Right atrium auricular region (tissue), 2 donors: ENCODE measurements at places on chromosomes 16 and 17. TPM values are rescaled to one million over a fixed set of nuclear protein-coding genes. Genes with fewer than 3 reads are reported as not detected.

- no peak for DNase-seq
- H3K27ac ChIP-seq = no peak overlapping the region
Measured at GRCh38 chr16:62077998-62078397, 41.8 kb upstream of the CDH8 start.

GRCh38 chr16:46970089-46970488 lies 3.4 kb downstream of the DNAJA2 start:
- peaks cover 39% of the 10 kb centered on the region for H3K36me3 ChIP-seq
- H3K4me1 ChIP-seq = no peaks in the 10 kb centered on the region
- no peak overlapping the region for H3K27ac ChIP-seq
- H3K27me3 ChIP-seq = no peaks in the 10 kb centered on the region
- H3K4me3 ChIP-seq = no peak overlapping the region
- no peak for DNase-seq

The IL21R gene
- 0.07 TPM for total RNA-seq

DNA sequence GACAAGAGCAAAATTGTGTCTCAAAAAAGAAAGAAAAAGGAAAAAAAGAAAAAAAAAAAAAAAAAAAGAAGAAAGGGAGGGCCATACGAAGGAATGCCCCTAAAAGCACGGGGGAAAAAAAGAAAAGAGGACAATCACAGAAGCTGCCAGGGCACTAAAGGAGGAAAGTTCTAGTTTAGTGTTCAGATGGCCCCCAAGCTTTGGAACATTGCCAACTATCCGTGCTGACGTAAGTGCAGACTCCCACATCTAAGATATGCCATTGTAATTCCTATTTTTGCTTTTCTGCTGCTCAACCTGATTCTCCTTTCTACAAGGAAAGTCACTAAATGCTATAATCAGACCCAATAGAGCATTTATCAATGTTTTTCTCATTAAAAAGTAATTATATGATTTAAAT lies 842.1 kb downstream of the KCNJ2 start:
- no peaks in the 10 kb centered on the region for H3K36me3 ChIP-seq
- DNase-seq = no peak
- H3K27me3 ChIP-seq = no peaks in the 10 kb centered on the region
- H3K4me1 ChIP-seq = no peaks in the 10 kb centered on the region

DNA sequence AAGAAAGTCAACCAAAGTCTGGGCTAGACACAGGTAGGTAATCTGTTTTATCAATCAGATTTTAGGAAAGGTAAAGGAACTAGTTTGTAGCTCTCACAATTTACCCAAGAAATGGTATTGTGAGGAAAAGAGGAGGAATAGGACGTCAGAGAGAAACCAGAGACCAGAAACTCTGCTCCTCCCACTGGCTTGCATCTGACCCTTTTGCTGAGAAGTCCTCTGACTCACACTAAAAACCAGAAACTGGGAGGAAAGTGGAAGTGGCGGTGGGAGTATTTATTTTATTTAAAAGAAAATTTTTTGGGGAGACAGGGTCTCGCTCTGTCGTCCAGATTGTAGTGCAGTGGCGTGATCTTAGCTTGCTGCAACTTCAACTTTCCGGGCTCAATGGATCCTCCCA lies 38.0 kb upstream of the MNT start:
- no peaks in the 10 kb centered on the region for H3K4me1 ChIP-seq
- no peak for DNase-seq
- H3K27ac ChIP-seq = no peak overlapping the region
- H3K4me3 ChIP-seq = no peak overlapping the region

- H3K36me3 ChIP-seq = no peaks in the 10 kb centered on the region
- no peaks in the 10 kb centered on the region for H3K4me1 ChIP-seq
- no peaks in the 10 kb centered on the region for H3K27me3 ChIP-seq
- H3K4me3 ChIP-seq = no peak overlapping the region
- no peak for DNase-seq
Measured at GRCh38 chr17:58818654-58819053, 63.0 kb downstream of the PPM1E start.

The CYB561 gene
- total RNA-seq = 13.7 TPM

DNA sequence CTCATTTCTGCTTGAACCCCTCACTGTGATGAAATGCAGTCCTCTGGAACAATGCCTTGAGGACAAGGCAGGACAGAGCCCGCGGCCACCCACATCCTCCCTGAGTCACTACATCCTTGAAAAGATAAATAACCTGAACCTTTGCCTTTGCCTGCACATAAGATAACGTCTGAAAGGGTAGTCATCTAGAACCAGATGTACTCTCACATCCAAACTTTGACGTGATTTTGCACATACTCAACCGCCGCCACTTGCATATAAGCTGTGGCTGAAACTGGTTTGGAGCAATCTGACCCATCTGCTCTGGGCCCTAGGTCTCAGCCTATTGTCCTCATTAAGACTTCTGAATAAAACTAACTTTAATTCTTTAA lies 252.1 kb downstream of the PHKB start:
- H3K36me3 ChIP-seq = no peaks in the 10 kb centered on the region
- no peak overlapping the region for H3K27ac ChIP-seq
- H3K4me1 ChIP-seq = no peaks in the 10 kb centered on the region
- DNase-seq = no peak
- H3K4me3 ChIP-seq = no peak overlapping the region
- H3K27me3 ChIP-seq = no peaks in the 10 kb centered on the region

GRCh38 chr16:89581045-89581695 lies 5.6 kb downstream of the CPNE7 start:
- no peak overlapping the region for H3K4me3 ChIP-seq
- H3K27ac ChIP-seq = no peak overlapping the region
- H3K36me3 ChIP-seq = no peaks in the 10 kb centered on the region
- DNase-seq = no peak
- no peaks in the 10 kb centered on the region for H3K27me3 ChIP-seq

The LCAT gene
- 2.9 TPM for total RNA-seq

GRCh38 chr16:1972490-1972877 lies 631 bp downstream of the TBL3 start:
- H3K4me1 ChIP-seq = no peaks in the 10 kb centered on the region
- H3K27ac ChIP-seq = no peak overlapping the region

GRCh38 chr17:1573932-1574696 lies 11.5 kb upstream of the PITPNA start:
- H3K4me1 ChIP-seq = peaks cover 39% of the 10 kb centered on the region
- DNase-seq = peak; percentile 90
- H3K36me3 ChIP-seq = no peaks in the 10 kb centered on the region
- no peak overlapping the region for H3K4me3 ChIP-seq

The ZFPM1 gene
- 2.4 TPM for total RNA-seq

DNA sequence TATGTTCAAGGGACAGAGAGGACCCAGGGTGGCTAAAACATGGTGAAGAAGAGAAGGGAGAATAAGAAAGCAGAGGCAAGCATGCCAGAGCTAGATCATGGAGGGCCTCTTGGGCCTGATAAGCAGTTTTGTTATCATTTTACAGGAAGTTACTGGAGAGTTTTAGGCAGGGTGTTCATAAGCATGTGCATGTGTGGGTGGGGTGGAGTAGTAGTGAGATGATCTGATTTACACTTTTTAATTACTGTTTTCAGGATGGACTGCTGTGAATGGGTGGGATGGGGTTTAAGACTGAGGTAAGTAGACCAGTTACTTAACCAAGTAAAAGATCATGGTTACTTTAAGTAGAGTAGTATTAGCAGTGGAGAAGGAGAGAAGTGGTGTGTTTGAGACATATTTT lies 173.6 kb downstream of the PHKB start:
- no peak for DNase-seq
- no peaks in the 10 kb centered on the region for H3K36me3 ChIP-seq
- H3K4me1 ChIP-seq = no peaks in the 10 kb centered on the region
- no peak overlapping the region for H3K27ac ChIP-seq
- H3K4me3 ChIP-seq = no peak overlapping the region

- H3K4me1 ChIP-seq = no peaks in the 10 kb centered on the region
- no peak overlapping the region for H3K4me3 ChIP-seq
- H3K36me3 ChIP-seq = peaks cover 8% of the 10 kb centered on the region
Measured at GRCh38 chr17:75869282-75870141, 8.9 kb downstream of the TRIM47 start.

The AANAT gene
- not detected for total RNA-seq

- no peaks in the 10 kb centered on the region for H3K27me3 ChIP-seq
- DNase-seq = no peak
- H3K4me3 ChIP-seq = no peak overlapping the region
- H3K4me1 ChIP-seq = no peaks in the 10 kb centered on the region
- H3K36me3 ChIP-seq = no peaks in the 10 kb centered on the region
Measured at GRCh38 chr17:71252436-71252835, 868.4 kb upstream of the SOX9 start.

The STAT5B gene
- 49.1 TPM for total RNA-seq

- no peaks in the 10 kb centered on the region for H3K27me3 ChIP-seq
- no peak overlapping the region for H3K27ac ChIP-seq
- no peaks in the 10 kb centered on the region for H3K4me1 ChIP-seq
Measured at GRCh38 chr16:51508490-51509212, 357.6 kb upstream of the SALL1 start.

DNA sequence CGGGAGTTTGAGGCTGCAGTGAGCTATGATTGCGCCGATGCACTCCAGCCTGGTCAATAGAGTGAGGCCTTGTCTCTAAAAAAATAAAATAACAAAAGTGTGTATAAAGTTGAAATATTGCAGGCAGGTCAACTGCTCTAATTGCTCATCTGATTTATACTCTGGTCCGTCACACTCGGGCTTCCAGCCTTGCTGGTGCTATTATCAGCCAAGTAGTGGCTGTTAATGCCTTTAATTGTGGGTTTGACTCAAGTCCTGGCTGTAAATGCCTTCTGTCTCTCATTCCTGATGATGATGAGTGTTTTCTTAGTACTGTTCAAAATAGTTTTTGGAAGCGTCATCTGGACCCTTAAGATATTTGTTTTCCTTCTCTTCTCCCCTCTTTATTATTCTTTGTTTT lies 18.4 kb downstream of the SYT17 start:
- H3K27me3 ChIP-seq = no peaks in the 10 kb centered on the region
- no peak overlapping the region for H3K4me3 ChIP-seq
- no peaks in the 10 kb centered on the region for H3K36me3 ChIP-seq
- no peak overlapping the region for H3K27ac ChIP-seq
- H3K4me1 ChIP-seq = no peaks in the 10 kb centered on the region
- no peak for DNase-seq

- H3K27me3 ChIP-seq = no peaks in the 10 kb centered on the region
- H3K36me3 ChIP-seq = no peaks in the 10 kb centered on the region
Measured at GRCh38 chr17:2235792-2236366, 67.7 kb downstream of the SMG6 start.

The MSL1 gene
- 52.5 TPM for total RNA-seq

DNA sequence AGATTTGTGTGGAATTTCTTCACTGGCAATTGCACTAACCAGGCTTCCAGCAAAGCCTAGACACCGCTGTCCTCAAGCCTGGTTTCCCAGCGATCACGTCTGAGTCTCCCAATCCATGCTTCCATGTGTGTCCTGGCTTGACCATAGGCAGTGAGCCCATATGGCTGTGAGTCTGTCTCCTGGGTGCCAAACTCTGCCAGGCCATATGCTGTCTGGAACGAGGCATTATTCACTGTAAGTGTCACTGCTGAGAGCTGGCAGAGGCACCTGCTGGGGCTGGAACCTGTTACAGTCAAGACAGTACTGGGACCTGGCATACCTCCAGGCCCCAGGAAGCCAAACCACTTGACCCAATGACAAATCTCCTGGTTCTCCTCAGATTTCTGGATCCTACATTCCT lies 60.4 kb downstream of the HS3ST2 start:
- no peaks in the 10 kb centered on the region for H3K27me3 ChIP-seq
- H3K4me1 ChIP-seq = no peaks in the 10 kb centered on the region
- no peak overlapping the region for H3K4me3 ChIP-seq
- no peak for DNase-seq
- no peak overlapping the region for H3K27ac ChIP-seq

DNA sequence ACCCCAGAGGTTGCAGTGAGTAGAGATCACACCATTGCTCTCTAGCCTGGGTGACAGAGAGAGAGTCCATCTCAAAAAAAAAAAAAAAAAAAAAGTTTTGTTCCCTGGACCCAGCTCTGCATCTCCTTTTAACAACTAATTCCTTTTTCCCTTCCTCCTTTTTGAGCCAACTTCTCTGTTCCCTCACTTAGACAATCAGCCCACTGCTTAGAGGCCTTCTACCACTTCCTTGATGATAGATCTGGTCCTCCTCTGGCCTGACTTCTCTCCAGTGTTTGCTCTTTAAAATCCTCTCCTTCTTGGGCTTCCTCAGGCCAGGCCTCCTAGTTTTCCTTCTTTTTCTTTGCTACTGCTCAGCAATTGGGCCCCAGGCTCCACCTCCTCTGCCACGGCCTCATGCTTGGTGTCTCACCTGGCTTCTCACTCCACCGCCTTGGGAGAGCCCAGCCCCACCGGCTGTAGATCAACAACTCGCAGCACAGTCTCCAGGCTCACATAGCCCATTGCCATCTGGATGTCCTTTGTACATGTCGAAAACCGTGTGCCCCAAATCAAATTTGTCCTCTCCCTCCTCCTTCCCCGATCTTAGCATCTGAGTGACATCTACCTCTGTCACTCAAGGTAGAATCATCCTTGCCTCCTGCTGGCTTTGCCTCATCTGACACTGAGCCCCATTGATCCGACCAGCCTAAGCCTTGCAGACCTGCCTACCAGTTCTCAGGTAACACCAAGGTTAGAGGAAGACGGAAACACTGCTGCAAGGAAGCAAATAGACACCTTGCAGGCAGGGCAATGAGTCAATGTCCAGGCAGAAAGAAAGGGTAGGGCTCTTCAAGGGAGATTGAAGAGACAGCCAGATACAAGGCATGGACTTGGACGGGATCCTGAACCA lies 17.4 kb downstream of the ARHGAP27 start:
- no peaks in the 10 kb centered on the region for H3K27me3 ChIP-seq
- no peaks in the 10 kb centered on the region for H3K4me1 ChIP-seq
- H3K27ac ChIP-seq = no peak overlapping the region
- DNase-seq = no peak
- no peaks in the 10 kb centered on the region for H3K36me3 ChIP-seq
- H3K4me3 ChIP-seq = no peak overlapping the region

GRCh38 chr17:74857191-74857590 lies 2.5 kb downstream of the GRIN2C start:
- no peak for DNase-seq
- H3K27ac ChIP-seq = peak overlapping the region; percentile 69
- no peaks in the 10 kb centered on the region for H3K4me1 ChIP-seq
- H3K36me3 ChIP-seq = no peaks in the 10 kb centered on the region

DNA sequence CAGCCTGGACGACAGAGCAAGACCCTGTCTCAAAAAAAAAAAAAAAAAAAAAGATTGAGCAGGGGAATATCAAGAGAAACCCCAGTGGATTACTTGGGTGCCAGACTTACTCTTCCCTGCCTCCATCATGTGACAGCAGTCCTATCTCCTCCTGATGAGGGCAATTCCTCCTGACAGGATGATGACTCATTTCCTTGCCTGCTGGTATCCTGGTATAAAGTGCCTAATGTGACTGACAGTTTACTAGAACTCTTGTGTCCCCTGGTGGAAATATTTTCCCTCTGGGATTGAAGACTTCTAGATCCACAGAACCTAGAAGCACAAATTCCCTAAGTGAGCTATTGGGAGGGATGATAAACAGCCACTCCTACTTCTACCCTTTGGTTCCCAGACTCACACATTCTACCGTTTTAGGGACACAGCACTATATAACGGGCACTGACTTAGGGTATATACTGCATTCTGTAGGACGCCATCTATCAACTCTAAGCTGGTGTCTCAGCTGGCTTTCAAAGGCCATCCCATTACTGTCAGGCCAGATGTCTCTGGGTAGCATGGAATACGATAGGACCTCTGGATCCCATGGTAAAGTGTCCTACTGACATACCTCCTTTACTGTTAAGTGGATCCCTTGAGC lies 114.6 kb upstream of the MED13 start:
- H3K36me3 ChIP-seq = no peaks in the 10 kb centered on the region
- H3K27ac ChIP-seq = no peak overlapping the region
- no peaks in the 10 kb centered on the region for H3K4me1 ChIP-seq
- no peaks in the 10 kb centered on the region for H3K27me3 ChIP-seq
- H3K4me3 ChIP-seq = no peak overlapping the region

The TBC1D3I gene
- total RNA-seq = not detected
